ENCODE measurements at places on chromosomes 5 and 9.

- DNase-seq = no peak
These were observed 95.8 kb downstream of the PCSK1 start for GRCh38 chr5:96337048-96337781.

GRCh38 chr5:82309091-82309531, 31.0 kb upstream of the RPS23 start:
- DNase-seq = no peak

- DNase-seq = no peak
These were observed 138.3 kb downstream of the CDK5RAP2 start for GRCh38 chr9:120441426-120442307.

DNA sequence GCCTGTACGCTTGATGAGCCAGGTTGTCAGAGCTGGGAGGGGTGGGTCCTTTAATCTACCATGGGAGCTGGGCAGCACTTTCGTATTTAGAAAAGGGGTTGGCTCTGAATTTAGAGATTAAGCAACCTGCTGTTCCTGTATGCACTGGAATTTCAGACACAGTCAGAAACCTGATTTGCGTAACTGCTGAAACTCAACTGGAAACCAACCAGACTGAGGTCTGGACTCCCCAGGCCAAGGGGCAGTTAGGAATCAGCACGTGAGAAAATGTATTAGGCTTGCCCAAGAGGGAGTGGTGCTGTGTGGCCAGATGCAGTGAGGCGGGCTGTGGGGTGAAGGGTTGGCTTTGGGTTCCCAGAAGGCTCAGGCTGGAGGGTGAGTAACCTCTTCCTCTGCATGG, 235.0 kb downstream of the GOLPH3 start:
- DNase-seq = no peak

DNA sequence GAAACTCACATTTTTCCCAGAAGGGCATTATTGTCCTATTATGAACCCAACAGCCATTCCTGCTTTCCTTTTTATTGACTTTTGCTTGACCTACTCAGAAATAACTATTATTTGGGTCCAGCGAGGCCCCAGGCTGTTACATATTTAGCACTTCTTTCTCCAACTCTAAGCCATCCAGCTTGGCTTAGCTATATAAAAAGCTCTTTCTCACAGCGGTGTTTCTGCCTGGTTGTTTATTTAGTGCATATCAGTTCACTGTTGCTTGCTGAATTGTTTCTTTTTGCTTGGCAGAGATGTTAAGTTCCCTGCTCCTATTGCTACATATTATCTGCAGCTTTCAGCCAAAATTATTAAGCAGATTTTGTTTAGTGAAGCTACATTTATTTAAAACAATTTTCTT, 1156.8 kb upstream of the SEMA6A start:
- no peak for DNase-seq

GRCh38 chr9:37914154-37914551, 10.2 kb upstream of the SLC25A51 start:
- DNase-seq = no peak

Measured in T-helper 22 cell (primary cell).